ENCODE measurements at places on chromosomes 7 and 10.

GRCh38 chr7:96397936-96398598 is 76.2 kb upstream of the SLC25A13 start:
- no peak for DNase-seq

DNA sequence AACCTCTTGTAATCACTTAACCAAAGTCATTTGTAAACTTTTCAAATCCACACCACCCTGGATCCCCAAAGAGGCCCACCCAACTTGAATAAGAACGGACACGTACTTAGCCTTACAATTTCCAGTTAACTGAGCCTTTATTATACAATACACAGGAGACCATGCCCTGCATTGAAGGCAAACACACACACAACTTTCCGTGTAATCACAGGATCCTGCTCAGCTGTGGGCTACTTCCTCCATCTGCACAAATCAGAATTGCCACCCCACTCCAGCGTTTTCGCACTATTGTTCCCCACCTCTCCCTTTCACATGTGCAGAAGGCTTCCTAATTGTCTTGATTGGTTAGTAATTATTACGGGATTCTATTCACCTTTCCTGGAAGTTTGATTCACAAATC is 12.1 kb upstream of the PODXL start:
- DNase-seq = no peak

DNA sequence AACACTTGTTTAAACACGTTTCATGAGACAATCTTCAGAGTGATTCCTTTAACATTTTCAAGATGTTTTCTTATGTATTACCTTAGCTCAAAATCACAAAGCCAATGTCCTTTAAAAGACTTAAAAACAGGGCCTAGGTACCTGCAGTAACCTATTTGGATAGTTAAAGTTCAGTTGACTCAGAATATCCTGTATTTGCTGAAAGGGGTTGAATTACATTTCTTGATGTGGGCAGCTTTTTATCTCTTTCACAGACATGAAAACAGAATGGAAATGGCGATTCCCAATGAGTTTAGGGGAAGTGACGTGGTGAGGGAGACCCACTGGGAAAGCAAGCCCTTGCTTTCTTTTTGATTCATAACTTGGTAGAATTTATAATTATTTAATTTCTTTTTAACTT is 324.4 kb upstream of the AOAH start:
- no peak for DNase-seq

GRCh38 chr7:107503687-107504086 is 33.8 kb downstream of the GPR22 start:
- no peak for DNase-seq

DNA sequence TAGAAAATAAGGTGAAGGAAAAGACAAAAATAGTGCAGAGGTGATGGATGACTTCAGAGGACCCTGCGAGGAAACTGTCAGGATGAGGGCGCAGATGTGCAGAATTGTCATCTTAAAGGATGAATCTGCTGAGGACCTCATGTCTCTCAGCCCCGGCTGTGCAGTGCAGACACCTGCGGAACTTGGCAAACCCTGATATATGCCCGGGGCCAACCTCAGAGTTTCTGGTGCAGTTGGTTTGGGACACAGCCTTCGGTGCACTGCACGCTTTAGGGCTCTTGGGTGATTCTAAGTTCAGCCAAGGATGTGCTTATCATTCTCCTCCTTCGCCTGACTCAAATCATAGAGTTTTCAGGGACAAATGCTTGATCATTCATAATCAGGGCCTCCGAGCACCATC is 310.1 kb downstream of the TCERG1L start:
- DNase-seq = no peak

- DNase-seq = no peak
Observed at GRCh38 chr10:23094786-23095403, 484 bp upstream of the MSRB2 start.

- no peak for DNase-seq
Observed at GRCh38 chr10:64385355-64385754, 864.2 kb downstream of the REEP3 start.

DNA sequence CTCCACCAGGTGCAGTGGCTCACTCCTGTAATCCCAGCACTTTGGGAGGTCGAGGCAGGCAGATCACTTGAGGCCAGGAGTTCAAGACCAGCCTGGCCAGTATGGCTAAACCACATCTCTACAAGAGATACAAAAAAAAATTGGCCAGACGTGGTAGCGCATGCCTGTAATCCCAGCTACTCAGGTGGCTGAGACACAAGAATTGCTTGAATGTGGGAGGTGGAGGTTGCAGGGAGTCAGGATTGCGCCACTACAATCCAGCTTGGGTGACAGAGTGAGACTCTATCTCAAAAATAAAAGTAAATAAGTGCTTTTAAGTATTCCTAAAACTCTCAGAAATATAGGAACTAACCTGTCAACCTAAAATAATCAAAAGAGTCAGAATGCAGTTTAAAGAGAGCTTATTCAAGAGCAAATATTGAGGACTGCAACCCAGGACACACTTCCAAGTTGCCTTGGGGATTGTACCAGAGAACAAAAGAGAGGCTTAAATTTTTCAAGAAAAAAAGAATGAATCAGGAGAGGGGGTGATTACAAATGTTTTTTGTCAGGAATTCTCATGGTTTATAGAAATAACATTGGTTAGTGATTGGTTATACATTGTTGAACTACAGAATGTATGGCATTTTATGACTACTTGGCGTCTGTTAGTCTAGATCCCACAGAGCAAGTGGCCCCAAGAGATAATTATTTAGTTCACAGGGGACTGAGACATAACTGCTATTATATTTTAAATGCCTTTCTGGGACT is 33.2 kb upstream of the PPP1R9A start:
- no peak for DNase-seq

DNA sequence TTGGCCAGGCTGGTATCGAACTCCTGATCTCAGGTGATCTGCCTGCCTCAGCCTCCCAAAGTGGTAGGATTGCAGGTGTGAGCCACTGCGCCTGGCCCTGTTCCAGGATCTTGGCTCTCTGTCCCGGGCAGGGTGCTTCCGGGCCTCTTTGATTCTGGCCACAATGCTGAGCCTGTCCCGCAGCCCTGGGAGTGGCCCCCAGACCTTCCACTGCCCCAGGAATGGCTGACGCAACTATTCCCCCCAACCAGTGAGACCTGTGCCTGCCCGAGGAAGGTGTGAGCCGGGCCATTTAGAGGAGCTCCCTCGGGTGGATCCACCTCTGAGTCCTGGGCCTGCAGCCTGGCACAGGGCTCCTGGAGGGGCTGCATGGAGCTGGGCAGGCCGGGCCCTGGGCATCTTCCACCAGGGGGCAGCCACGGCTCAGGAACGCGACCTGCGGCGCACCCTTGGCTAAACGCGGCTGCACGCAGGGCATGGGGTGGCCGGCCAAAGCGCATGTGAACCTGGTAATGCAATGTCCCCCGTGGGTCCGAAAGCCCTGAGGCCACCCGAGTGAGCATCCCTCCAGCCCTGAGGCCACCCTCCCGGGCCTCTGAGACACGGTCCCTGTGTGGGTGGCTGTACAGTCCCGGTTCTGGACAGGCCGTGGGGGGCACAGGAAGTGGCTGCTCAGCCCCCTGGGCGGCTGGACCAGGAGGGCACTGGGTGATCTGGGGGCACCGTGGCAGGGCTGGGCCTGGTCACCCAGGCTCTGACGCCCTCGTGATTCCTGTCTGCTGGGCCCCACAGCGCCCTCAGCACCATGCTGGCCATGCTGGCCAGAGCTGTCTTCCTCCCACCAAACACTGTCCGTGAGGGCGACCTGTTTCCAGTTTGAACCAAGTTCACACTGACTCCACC is 24.8 kb downstream of the GRIFIN start:
- peak; percentile 65 for DNase-seq

- no peak for DNase-seq
Observed at GRCh38 chr7:27745064-27745583, 5.2 kb downstream of the TAX1BP1 start.

DNA sequence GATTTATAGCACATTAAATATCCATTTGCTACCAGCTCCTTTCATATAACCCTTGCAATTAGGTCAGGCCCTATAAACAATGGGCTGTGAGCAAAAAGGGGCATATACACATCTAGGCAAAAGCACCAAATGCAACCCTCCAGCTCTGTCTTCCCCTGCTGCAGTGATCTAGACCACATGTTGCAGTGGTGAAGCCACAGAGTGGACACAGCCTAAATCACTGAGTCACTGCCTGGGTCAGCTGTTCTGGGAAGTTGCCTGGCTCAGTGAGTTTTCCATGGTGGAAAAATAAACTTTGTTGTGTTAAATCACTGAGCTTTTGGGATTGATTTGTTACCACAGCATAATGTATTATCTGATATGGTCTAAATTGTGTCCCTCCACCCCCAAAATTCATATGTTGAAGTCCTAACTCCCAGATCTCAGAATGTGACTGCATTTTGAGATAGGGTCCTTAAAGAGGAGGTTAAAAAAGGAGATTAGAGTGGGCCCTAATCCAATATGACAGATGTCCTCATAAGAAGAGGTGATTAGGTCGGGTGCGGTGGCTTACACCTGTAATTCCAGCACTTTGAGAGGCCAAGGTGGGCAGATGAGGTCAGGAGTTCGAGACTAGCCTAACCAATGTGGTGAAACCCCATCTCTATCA is 70.4 kb downstream of the ZFAND4 start:
- DNase-seq = no peak

GRCh38 chr7:17307000-17307399 is 8.5 kb downstream of the AHR start:
- DNase-seq = no peak

- no peak for DNase-seq
Observed at GRCh38 chr7:112410092-112410491, 40.2 kb upstream of the IFRD1 start.

Measured in stimulated activated CD4-positive, alpha-beta T cell treated with anti-CD3 and anti-CD28 coated beads, TNF-alpha, amount 100 ng/mL, for 24 hours (primary cell).